ENCODE measurements at places on chromosomes 5 and 9. TPM values are rescaled to one million over a fixed set of nuclear protein-coding genes. Genes with fewer than 3 reads are reported as not detected.

The SPATA31E1 gene
- total RNA-seq, result not detected

The FREM1 gene
- 0.52 TPM for total RNA-seq

The LMNB1 gene
- 151 TPM for total RNA-seq

The IL13 gene
- not detected for total RNA-seq

The ODF2 gene
- 31.2 TPM for total RNA-seq

The LRRTM2 gene
- total RNA-seq, result not detected

The RUSC2 gene
- 13.3 TPM for total RNA-seq

The TPPP gene
- 1.9 TPM for total RNA-seq

The CBY3 gene
- total RNA-seq, result 1.4 TPM

The PCDHGC4 gene
- total RNA-seq, result 1.5 TPM

The SLC36A2 gene
- total RNA-seq, result not detected

Measured in PC-3 (cell line).